Caco-2 (cell line): ENCODE measurements at places on chromosomes 13 and 19.

DNA sequence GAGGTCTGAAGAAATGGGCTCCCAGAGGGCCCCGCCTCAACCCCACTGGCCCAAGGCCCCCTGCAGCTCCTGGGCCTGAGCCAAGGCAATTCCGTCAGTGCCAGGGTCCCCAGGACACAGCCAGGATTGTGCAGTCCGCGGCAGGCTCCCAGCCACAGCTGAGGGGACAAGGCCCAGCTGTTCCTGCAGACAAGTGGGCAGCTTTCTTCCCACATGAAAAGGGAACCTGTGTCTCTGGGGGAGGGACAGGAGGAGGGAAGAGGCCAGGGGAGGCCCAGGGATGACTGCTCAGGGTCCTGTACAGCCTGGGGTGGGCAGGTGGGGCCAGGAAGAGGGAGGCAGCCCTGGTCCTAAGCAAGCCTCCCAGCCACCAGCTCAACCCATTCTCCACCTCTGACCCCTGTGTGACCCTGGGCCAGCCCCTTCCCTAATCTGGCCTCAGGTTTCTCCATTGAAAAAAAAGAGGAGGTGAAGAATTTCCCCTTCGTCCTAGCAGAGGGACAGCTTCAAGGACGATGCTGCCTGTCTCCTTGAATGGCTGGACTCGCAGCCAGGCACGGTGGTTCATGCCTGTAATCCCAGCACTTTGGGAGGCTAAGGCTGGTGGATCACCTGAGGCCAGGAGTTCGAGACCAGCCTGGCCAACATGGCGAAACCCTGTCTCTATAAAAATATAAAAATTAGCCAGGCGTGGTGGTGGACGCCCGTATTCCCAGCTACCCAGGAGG lies 20.5 kb upstream of the VSTM2B start:
- no peaks in the 10 kb centered on the region for H3K36me3 ChIP-seq
- H3K27me3 ChIP-seq = no peaks in the 10 kb centered on the region
- no peaks in the 10 kb centered on the region for H3K4me1 ChIP-seq
- DNase-seq = no peak

DNA sequence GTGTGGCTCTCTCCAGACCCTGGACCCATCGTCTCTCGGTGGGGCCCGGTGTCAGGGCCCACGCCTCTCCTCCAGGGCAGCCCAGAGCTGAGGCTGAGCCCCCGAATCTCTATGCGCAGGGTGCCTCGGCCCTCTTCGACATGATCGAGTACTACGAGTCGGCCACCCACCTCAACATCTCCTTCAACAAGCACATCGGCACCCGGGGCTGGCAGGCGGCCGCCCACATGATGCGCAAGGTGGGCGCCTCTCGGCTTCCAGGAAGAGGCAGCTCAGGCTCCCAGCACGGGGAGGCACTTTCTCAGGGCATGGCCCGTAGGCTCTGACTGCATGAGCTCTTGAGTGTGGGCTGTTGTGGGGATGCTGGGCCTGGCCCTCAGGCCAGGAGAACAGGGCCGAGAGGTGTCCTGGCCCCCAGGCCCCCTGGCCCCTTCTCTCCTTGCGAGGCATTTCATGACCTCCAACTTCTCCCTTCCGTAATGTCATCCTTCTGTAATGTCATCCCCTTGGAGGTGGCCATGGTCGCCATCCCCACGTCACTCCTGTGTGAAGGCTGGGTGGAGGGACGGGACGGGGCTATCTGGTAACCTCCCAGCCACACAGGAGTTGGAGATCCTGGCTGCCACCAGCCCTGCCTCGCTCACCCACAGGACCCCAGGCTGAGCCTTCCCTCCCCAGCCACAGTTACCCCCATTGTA lies 19.4 kb downstream of the NKPD1 start:
- no peaks in the 10 kb centered on the region for H3K4me1 ChIP-seq
- no peak for DNase-seq
- no peak overlapping the region for H3K4me3 ChIP-seq
- no peaks in the 10 kb centered on the region for H3K27me3 ChIP-seq
- H3K36me3 ChIP-seq = peaks cover 3% of the 10 kb centered on the region

GRCh38 chr13:111919286-111919685 lies 147.7 kb upstream of the SOX1 start:
- H3K4me3 ChIP-seq = no peak overlapping the region
- H3K36me3 ChIP-seq = no peaks in the 10 kb centered on the region
- no peaks in the 10 kb centered on the region for H3K27me3 ChIP-seq
- no peaks in the 10 kb centered on the region for H3K4me1 ChIP-seq

DNA sequence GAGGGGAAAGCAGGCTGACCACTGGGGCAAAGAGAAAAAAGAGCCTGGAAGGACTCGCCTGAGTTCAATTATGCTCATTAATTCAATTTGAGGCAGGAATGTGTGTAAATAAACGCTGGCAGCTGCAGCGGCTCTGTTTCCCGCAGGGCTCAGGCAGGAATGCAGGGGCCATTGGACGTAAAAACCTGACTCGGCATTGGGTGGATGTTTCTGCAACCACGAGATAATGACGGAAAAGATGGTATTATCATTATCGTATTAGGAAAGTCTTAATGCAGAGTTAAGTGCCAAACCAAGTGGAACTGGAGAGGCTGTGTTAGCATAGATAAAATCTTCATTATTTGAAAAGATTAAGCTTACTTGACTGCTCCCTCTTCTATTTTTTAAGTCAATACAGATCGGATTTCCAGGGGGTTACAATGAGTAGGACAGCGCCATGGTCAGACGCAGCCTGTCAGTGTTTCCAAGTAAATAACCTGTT lies 169.8 kb downstream of the SHISA2 start:
- DNase-seq = no peak
- no peaks in the 10 kb centered on the region for H3K36me3 ChIP-seq
- H3K4me3 ChIP-seq = no peak overlapping the region
- peaks cover 5% of the 10 kb centered on the region; the same call in 1 of the 2 replicates for H3K4me1 ChIP-seq

DNA sequence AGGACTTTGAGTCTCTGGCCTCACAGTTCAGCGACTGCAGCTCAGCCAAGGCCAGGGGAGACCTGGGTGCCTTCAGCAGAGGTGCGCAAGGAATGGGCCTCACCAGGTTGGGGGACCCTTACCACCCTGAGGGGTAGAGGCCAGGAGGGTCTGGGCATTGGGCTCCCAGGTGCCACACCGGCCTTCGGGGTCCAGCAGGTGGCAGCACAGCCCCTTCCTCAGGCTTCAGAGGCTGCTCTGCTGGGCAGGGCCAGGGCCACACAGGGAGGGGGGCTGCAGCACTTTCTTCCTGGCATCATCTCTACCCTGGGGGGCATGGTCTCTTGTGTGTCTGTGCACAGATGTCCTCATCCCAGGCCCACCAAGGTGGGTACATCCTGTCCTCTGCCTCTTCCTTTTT lies 12.9 kb downstream of the PIN1 start:
- H3K27me3 ChIP-seq = no peaks in the 10 kb centered on the region
- no peaks in the 10 kb centered on the region; the same call in none of the 2 replicates for H3K36me3 ChIP-seq
- DNase-seq = peak; percentile 63
- H3K4me3 ChIP-seq = no peak overlapping the region
- H3K4me1 ChIP-seq = no peaks in the 10 kb centered on the region
- H3K27ac ChIP-seq = no peak overlapping the region

- no peaks in the 10 kb centered on the region for H3K27me3 ChIP-seq
- DNase-seq = no peak
- H3K27ac ChIP-seq = no peak overlapping the region
- no peaks in the 10 kb centered on the region for H3K36me3 ChIP-seq
Observed at GRCh38 chr13:73960474-73960873, 173.7 kb downstream of the KLF12 start.

DNA sequence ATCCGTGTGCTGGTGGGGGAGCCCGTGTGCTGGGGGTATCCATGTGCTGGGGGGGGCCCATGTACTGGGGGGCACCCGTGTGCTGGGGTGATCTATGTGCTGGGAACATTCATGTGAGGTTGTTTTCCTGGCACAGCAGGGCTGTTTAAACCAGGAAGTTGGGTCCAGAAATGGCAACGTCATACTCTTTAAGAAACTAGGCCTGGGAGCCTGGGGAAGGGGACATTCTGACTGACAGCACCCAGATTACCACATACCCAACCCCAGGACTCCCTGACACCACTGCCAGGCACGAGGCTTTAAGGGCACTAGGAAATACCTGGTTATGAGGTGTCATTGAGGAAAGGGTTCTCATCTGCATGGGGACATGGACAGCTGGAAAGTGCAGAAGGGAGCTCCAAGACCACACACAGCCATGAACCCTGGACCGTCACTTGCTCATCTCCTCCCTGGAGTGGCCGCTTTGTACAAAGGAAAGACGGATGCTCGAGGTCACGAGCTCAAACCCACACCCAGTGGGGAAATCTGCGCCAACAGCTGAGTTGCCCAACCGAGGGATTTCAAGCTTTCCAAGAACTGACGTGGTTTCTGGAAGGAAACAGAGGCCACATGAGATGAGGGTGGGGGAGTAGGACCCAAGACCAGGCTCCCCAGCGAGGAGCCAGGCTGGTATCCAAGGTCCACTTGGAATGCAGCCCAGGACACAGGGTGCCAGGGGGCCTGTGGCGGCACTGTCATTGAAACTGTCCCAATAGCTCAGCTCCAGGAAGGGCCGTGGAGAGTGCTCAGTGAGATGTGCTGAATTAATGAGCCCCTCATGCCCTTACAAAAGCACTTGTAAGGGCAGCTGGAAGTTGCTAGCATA lies 40.9 kb downstream of the RAB20 start:
- H3K27ac ChIP-seq = no peak overlapping the region
- H3K4me1 ChIP-seq = peaks cover 22% of the 10 kb centered on the region
- DNase-seq = no peak
- peaks cover 8% of the 10 kb centered on the region for H3K36me3 ChIP-seq

- H3K27ac ChIP-seq = no peak overlapping the region
- DNase-seq = no peak
- H3K36me3 ChIP-seq = no peaks in the 10 kb centered on the region
- no peaks in the 10 kb centered on the region for H3K27me3 ChIP-seq
- H3K4me3 ChIP-seq = no peak overlapping the region
Observed at GRCh38 chr13:25963674-25964073, 88.1 kb downstream of the SHISA2 start.

DNA sequence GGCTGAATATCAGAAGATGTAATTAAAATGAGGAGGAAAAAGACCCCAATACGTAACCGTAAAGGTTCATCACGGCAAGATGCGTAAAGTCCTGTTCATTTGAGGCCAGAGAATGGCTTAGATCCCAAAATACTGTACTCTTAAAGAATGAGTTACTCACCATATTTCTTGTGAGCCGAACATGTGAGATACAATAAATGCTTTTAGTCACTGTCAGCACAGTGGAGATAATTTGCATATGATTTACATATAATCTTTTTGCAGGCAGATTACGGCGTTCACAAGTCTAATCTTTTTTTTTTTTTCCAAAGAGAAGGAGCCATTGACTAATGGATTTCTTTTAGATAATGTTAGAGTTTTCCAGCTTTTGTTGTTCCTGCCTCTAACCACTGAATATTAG lies 28.4 kb downstream of the AMER2 start:
- no peak overlapping the region for H3K27ac ChIP-seq

- H3K27me3 ChIP-seq = no peaks in the 10 kb centered on the region
- no peak overlapping the region for H3K4me3 ChIP-seq
- H3K4me1 ChIP-seq = peaks cover 19% of the 10 kb centered on the region
- H3K27ac ChIP-seq = no peak overlapping the region
Observed at GRCh38 chr19:19485998-19486290, 29.4 kb downstream of the TSSK6 start.

- no peak overlapping the region for H3K4me3 ChIP-seq
- no peaks in the 10 kb centered on the region for H3K27me3 ChIP-seq
- no peaks in the 10 kb centered on the region for H3K4me1 ChIP-seq
- no peak overlapping the region for H3K27ac ChIP-seq
- DNase-seq = no peak
- no peaks in the 10 kb centered on the region; the same call in 1 of the 2 replicates for H3K36me3 ChIP-seq
Observed at GRCh38 chr13:49645451-49645850, 17.1 kb downstream of the ARL11 start.

GRCh38 chr13:113121928-113122471 lies 599 bp upstream of the F10 start:
- no peak overlapping the region for H3K4me3 ChIP-seq
- no peaks in the 10 kb centered on the region for H3K27me3 ChIP-seq
- H3K4me1 ChIP-seq = peaks cover 25% of the 10 kb centered on the region
- no peaks in the 10 kb centered on the region for H3K36me3 ChIP-seq

DNA sequence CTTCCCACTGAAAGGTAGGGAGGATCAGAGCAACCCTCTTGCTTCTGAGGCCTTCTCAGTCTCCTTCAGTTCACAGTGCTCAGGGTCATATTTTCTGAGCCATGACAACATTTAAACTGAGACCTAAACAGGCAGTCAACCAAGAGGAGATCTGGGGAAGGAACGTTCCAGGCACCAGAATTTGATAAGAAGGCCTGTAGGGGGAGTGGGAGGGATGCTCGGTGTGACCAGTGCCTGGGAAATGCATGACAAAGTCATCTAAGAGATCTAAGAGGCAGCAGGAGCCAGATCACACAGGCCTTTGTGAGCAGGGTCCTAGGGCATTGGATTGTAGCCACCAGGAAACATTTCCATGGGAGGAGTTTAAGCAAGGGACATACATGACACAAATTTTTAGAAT lies 71.6 kb downstream of the SHISA2 start:
- peak overlapping the region; percentile 88 for H3K27ac ChIP-seq
- H3K4me1 ChIP-seq = peaks cover 23% of the 10 kb centered on the region
- no peaks in the 10 kb centered on the region for H3K27me3 ChIP-seq
- H3K4me3 ChIP-seq = no peak overlapping the region

GRCh38 chr13:109773276-109773675 lies 13.1 kb downstream of the IRS2 start:
- H3K27ac ChIP-seq = no peak overlapping the region
- H3K4me1 ChIP-seq = no peaks in the 10 kb centered on the region
- no peaks in the 10 kb centered on the region for H3K27me3 ChIP-seq
- no peak for DNase-seq
- H3K36me3 ChIP-seq = no peaks in the 10 kb centered on the region

GRCh38 chr13:52969373-52969772 lies 59.2 kb upstream of the OLFM4 start:
- no peaks in the 10 kb centered on the region for H3K36me3 ChIP-seq
- no peak for DNase-seq
- no peak overlapping the region for H3K4me3 ChIP-seq
- H3K27ac ChIP-seq = no peak overlapping the region

GRCh38 chr13:78610381-78610883 lies 7.1 kb upstream of the POU4F1 start:
- no peak overlapping the region for H3K27ac ChIP-seq
- H3K36me3 ChIP-seq = no peaks in the 10 kb centered on the region; the same call in 1 of the 2 replicates
- DNase-seq = no peak
- H3K4me1 ChIP-seq = peaks cover 3% of the 10 kb centered on the region; the same call in 1 of the 2 replicates

DNA sequence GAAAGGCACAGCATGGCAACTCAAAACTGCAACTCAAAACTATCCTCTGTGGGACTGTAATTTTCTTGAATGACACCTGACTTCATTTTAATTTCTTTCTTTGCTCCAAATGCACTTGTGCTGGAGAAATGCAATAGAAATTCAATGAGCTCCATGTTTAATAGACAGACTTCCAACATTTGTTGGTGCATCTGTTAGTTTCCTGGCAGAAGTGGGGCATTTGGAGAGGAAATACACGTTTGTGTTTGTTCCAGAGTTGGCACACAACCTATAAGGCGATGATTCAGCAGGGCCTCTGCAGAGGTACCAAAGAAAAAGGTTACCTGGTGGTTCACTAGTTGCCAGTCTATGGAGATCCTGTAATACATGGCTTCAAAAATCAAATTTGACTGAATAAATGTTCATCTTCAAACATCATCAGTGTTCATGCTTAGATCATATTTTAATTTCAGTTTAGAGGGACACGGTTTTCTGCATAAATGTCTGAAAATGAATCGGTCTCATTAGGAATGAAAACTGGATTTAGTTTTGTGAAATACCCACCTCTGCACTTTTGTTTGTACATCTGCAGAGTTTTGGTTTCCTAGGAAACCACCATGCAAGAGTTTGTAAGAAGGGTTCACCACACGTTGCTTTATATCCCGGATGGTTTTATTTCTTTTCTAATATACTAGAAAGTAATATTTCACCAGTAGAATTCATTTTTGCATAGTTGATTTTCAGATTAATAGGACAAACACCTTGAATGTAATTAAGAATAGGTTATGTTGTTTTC lies 21.8 kb upstream of the OBI1 start:
- no peak overlapping the region for H3K4me3 ChIP-seq
- H3K36me3 ChIP-seq = no peaks in the 10 kb centered on the region
- H3K4me1 ChIP-seq = no peaks in the 10 kb centered on the region
- no peak overlapping the region for H3K27ac ChIP-seq
